Right lobe of liver (tissue), 6 donors: ENCODE measurements at places on chromosomes 16 and 17. TPM values are rescaled to one million over a fixed set of nuclear protein-coding genes. Genes with fewer than 3 reads are reported as not detected.

ADAP2 gene
- 9.7 TPM for total RNA-seq

DNA sequence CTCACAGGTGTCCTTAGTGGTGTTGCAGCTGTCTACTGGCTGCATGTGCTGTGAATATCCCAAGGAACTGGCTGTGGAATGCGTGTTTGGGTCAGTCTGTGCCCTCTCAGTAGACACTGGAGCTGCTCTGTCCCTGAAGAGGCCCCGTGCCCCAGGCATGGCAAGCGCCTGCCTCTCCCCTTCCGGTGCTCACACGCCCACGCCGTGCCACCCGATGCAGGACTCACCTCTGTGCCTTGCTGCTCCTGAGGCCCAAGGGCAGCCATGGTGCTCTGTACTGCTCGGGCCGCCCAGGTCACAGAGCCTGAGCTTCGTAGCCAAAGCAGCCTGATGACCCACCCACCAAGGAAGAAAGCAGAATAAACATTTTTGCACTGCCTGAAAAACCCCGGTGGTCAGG lies 10.0 kb downstream of the RGS11 start:
- no peaks in the 10 kb centered on the region for H3K36me3 ChIP-seq
- no peaks in the 10 kb centered on the region for H3K27me3 ChIP-seq
- no peaks in the 10 kb centered on the region for H3K4me1 ChIP-seq
- H3K27ac ChIP-seq: no peak overlapping the region
- DNase-seq: no peak
- H3K4me3 ChIP-seq: no peak overlapping the region

NPIPB9 gene
- total RNA-seq: 3.1 TPM

MYO15A gene
- 6.2 TPM for total RNA-seq

- no peaks in the 10 kb centered on the region for H3K4me1 ChIP-seq
- H3K27me3 ChIP-seq: no peaks in the 10 kb centered on the region
- no peak for DNase-seq
- H3K36me3 ChIP-seq: no peaks in the 10 kb centered on the region
- no peak overlapping the region for H3K27ac ChIP-seq
- no peak overlapping the region for H3K4me3 ChIP-seq
These were observed 395.5 kb downstream of the TMEM114 start for GRCh38 chr16:8194794-8195193.

DNA sequence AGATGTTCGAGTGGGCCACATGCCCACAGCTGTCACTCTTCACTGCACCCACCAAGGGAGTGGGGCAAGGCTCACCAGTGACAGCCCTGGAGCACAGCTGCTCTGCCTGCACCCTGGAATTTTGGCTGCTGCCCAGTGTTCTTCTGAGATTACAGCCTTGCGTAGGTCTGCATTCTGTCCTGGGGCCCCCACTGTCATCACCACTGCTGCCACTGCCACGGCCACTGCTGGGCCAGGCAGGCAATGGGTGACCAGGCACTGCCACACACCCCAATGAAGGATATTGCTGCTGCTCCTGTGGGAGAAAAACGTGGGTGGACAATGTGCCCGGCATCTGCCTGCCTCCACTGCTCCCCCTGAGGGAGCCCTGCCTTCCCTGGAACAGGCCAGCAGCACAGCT lies 1717.0 kb downstream of the TP53TG3F start:
- DNase-seq: peak; percentile 32
- H3K27me3 ChIP-seq: no peaks in the 10 kb centered on the region
- H3K4me3 ChIP-seq: no peak overlapping the region
- H3K36me3 ChIP-seq: no peaks in the 10 kb centered on the region

- H3K36me3 ChIP-seq: no peaks in the 10 kb centered on the region
- no peak overlapping the region for H3K4me3 ChIP-seq
These were observed 8.9 kb downstream of the C17orf78 start for GRCh38 chr17:37384560-37385149.

DNA sequence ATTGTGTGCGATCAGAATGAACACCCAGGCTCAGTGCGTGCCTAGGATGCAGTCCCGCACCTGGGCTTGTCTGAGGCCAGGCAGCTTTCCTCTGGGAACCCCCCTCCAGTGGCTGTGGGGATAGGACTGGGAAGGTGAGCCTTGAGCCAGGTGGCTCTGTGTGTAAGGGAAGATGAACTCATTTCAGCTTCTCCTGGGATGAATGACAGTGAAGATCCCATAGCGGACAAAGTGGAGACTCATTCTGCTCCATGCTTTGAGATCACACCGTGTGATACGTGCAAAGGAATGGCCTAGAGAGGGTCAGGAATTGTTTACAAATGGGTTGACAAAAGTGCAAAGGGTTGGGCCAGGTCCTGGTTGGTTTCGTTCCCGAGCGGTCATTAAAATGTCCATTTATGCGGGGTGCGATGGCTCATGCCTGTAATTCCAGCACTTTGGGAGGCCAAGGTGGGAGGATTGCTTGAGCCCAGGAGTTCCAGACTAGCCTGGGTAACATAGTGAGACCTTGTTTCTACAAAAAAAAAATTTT lies 15.8 kb downstream of the GPRC5C start:
- H3K36me3 ChIP-seq: peaks cover 4% of the 10 kb centered on the region
- no peak overlapping the region for H3K4me3 ChIP-seq
- no peaks in the 10 kb centered on the region for H3K27me3 ChIP-seq
- DNase-seq: no peak

ASPA gene
- total RNA-seq: 5.8 TPM

OR3A2 gene
- not detected for total RNA-seq

DNA sequence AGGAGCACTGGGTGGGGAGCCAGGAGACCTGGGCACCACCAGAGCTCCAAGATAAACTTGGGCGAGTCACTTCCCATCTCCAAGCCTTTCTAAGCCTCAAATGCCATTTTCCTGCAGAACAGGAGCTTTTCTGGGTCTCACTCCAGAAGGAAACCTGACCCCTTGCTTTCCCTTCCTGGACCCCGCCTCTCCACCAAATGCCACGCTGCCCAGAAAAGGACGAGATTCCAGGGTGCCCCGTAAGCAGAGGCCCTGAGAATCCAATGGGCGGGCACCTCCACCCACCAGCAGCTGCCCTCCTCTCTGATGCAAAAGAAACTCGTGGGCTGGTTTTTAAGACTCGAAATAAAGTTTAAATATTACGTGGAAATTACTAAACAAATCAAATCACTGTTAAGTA lies 31.3 kb downstream of the ZNF423 start:
- no peaks in the 10 kb centered on the region for H3K27me3 ChIP-seq
- H3K4me3 ChIP-seq: no peak overlapping the region
- no peaks in the 10 kb centered on the region for H3K4me1 ChIP-seq
- no peak overlapping the region for H3K27ac ChIP-seq
- DNase-seq: no peak
- no peaks in the 10 kb centered on the region for H3K36me3 ChIP-seq

GRCh38 chr16:90012991-90013745 lies 6.1 kb downstream of the DBNDD1 start:
- H3K27me3 ChIP-seq: no peaks in the 10 kb centered on the region
- H3K27ac ChIP-seq: no peak overlapping the region
- no peak for DNase-seq
- H3K4me1 ChIP-seq: no peaks in the 10 kb centered on the region
- no peak overlapping the region for H3K4me3 ChIP-seq
- no peaks in the 10 kb centered on the region for H3K36me3 ChIP-seq

GRCh38 chr17:13256545-13256944 lies 238.7 kb upstream of the ELAC2 start:
- H3K4me3 ChIP-seq: no peak overlapping the region
- H3K27ac ChIP-seq: no peak overlapping the region
- no peaks in the 10 kb centered on the region for H3K4me1 ChIP-seq
- H3K27me3 ChIP-seq: no peaks in the 10 kb centered on the region
- DNase-seq: no peak
- H3K36me3 ChIP-seq: no peaks in the 10 kb centered on the region

GRCh38 chr17:60752873-60753577 lies 75.4 kb downstream of the BCAS3 start:
- no peak for DNase-seq
- H3K4me3 ChIP-seq: no peak overlapping the region

- H3K4me1 ChIP-seq: no peaks in the 10 kb centered on the region
- H3K27ac ChIP-seq: no peak overlapping the region
- no peaks in the 10 kb centered on the region for H3K27me3 ChIP-seq
- H3K36me3 ChIP-seq: no peaks in the 10 kb centered on the region
These were observed 27.1 kb upstream of the NDRG4 start for GRCh38 chr16:58472827-58473226.

NPIPA8 gene
- 4.3 TPM for total RNA-seq

DNA sequence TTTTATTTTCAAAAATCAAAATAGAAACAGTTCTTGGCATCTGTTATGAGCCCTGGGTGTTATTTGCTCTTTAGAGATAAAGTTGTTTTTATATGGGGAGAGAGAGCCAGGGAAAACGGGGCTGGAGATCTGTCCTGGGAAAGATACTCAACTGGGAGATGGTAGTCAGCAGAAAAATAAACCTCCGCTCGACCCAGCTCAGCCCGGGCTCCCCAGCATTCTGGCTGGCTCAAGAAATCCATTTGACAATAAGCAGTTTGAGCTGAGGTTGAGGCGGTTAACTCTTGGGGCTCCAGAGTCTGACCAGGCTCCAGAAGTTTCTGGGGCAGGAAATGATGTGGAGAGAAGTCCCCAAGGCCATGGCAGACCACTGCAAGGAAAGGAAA lies 151.9 kb downstream of the IRX5 start:
- no peaks in the 10 kb centered on the region for H3K4me1 ChIP-seq
- H3K27ac ChIP-seq: no peak overlapping the region
- no peak for DNase-seq
- H3K36me3 ChIP-seq: no peaks in the 10 kb centered on the region

- H3K4me3 ChIP-seq: no peak overlapping the region
- no peak for DNase-seq
- H3K27me3 ChIP-seq: no peaks in the 10 kb centered on the region
- H3K4me1 ChIP-seq: no peaks in the 10 kb centered on the region
- H3K27ac ChIP-seq: no peak overlapping the region
These were observed 8.6 kb upstream of the DNAH9 start for GRCh38 chr17:11589716-11590115.

DNA sequence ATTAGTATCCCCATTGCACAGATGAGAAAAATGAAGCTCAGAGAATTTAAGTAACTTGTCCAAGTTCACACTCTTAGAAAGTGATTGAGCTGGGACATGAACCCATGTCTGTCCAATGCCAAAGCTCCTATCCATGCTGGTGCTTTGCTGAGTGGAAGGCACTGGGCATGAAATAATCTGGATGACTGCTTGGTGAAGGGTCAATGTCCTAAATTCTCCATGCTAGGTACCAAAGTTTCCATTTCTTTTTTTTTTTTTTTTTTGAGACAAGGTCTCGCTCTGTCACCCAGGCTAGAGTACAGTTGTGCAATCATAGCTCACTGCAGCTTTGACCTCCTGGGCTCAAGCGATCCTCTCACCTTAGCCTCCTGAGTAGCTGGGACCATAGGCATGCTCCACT lies 153.6 kb upstream of the ERCC4 start:
- no peaks in the 10 kb centered on the region for H3K27me3 ChIP-seq
- H3K27ac ChIP-seq: no peak overlapping the region
- no peaks in the 10 kb centered on the region for H3K36me3 ChIP-seq

GRCh38 chr17:57045868-57046704 lies 39.0 kb upstream of the AKAP1 start:
- H3K4me1 ChIP-seq: no peaks in the 10 kb centered on the region
- peak; percentile 66 for DNase-seq
- peak overlapping the region; percentile 49 for H3K4me3 ChIP-seq
- H3K27me3 ChIP-seq: no peaks in the 10 kb centered on the region

CD79B gene
- 0.98 TPM for total RNA-seq

PLXDC1 gene
- 0.80 TPM for total RNA-seq

- H3K4me1 ChIP-seq: peaks cover 6% of the 10 kb centered on the region
- H3K27me3 ChIP-seq: no peaks in the 10 kb centered on the region
- H3K36me3 ChIP-seq: no peaks in the 10 kb centered on the region
- DNase-seq: no peak
These were observed 93.2 kb upstream of the SIAH1 start for GRCh38 chr16:48478393-48478792.

DNA sequence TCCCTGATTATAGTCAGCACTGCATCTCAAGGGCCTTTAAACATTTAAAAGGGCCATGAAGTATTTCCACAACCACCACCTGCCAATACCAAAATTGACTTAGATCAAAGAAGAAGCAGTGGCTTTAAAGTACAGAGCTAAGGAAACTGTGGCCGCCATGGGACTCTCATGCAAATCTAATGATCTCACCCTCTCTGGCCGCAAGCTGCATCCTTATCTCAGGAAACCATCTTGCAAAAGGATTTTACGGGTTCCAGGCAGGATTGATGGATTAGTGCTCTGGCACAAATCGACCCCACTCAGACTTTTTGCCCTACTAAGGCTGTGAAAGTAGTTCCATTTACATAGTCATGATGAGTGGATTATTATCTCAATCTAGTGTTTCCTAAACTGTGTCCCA lies 22.6 kb downstream of the CDRT4 start:
- no peak overlapping the region for H3K4me3 ChIP-seq
- no peak overlapping the region for H3K27ac ChIP-seq
- H3K36me3 ChIP-seq: no peaks in the 10 kb centered on the region
- no peaks in the 10 kb centered on the region for H3K4me1 ChIP-seq
- H3K27me3 ChIP-seq: no peaks in the 10 kb centered on the region
- no peak for DNase-seq

PRR29 gene
- total RNA-seq: 0.33 TPM

DNA sequence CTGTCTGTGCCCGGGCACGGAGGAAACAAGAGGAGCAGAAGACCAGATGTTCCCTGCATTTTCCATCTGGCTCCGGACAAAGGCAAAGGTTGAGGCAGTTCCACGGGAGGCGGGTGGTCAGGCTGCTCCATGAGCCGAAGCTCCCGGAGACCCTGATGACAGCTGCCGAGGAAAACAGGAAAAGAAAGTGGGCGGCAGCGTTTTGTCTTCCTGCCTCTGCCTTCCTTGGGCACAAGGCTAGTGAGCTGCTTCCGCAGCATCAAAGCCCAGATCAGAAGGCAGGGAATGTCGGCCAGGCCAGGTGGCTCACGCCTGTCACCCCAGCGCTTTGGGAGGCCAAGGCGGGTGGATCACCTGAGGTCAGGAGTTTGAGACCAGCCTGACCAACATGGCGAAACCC lies 16.2 kb downstream of the SLC43A2 start:
- H3K4me3 ChIP-seq: no peak overlapping the region
- no peak for DNase-seq
- no peaks in the 10 kb centered on the region for H3K4me1 ChIP-seq
- H3K27me3 ChIP-seq: no peaks in the 10 kb centered on the region
- no peak overlapping the region for H3K27ac ChIP-seq
- H3K36me3 ChIP-seq: no peaks in the 10 kb centered on the region

DNA sequence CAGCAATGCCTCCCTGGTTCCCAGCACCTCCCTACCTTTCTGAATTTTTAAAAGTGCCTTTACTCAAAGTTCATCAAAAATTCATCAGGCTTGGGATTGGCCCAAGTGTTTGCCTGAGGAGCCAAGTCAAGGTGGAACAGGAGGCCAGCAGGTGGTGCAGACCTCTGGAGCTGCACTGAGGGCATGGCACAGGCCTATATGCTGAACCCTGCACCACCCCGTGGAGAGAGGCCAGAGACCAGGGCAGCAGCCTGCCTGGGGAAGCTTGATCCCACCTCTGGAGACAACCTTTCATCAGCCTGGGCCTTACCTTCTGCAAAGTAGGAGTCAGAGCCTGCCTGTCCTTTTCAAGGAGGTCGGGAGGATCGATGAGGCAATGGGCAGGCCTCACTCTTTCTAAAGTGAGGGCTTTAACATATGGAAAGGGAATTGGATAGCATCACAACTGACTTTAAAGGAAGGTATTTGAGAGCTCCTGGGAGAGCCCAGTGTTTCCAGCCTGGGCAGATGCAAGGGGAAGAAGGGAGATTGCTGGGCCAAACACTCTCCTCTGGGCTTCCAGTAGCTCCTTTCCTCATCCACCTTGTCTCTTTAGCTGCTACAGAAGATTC lies 31.8 kb upstream of the TMEM132E start:
- no peaks in the 10 kb centered on the region for H3K27me3 ChIP-seq
- DNase-seq: no peak
- H3K4me1 ChIP-seq: no peaks in the 10 kb centered on the region
- H3K4me3 ChIP-seq: no peak overlapping the region
- no peaks in the 10 kb centered on the region for H3K36me3 ChIP-seq
- H3K27ac ChIP-seq: no peak overlapping the region
